ENCODE measurements at places on chromosomes 5 and 9. TPM values are rescaled to one million over a fixed set of nuclear protein-coding genes. Genes with fewer than 3 reads are reported as not detected.
A peak's percentile ranks its signal among the peaks of the same experiment; 100 is the strongest.

PRDM9 gene
- total RNA-seq, result not detected

- peak; percentile 46 for DNase-seq
These were observed at the start of gene F2R for GRCh38 chr5:76715736-76716455. TSS of gene F2R (plus strand) at chr5:76716126. CDS start at chr5:76716308, 182 bp downstream.

MRPL41 gene
- 66.9 TPM for total RNA-seq

CATSPER3 gene
- 0.11 TPM for total RNA-seq

GRCh38 chr5:132489051-132489770, 1.4 kb downstream of the IRF1 start:
- no peak for DNase-seq

- DNase-seq, result no peak
These were observed 233.7 kb upstream of the IL12B start for GRCh38 chr5:159564031-159564430.

DNA sequence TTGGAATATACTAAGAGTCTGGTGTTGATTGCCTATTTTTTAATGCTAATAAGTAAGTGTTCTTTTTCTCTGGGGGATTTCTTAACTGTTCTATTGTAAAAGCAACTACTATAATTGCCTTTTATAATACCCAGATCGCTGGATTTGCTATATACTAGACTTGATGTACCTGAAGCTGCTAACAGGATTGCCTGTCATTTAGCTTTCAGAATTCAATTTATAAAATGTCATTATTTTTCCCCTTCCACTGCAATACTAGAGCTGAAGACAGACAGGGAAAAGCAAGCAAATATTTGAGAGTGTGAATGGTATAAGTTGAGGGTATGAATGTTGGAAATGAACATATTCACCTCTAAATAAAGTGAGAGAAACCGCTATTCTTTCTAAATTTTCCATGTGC, 115.5 kb downstream of the SH3GL2 start:
- no peak for DNase-seq

MLANA gene
- not detected for total RNA-seq

OTULINL gene
- total RNA-seq, result 0.58 TPM

LCN12 gene
- total RNA-seq, result not detected

- DNase-seq, result no peak
These were observed 77.2 kb downstream of the TSPAN17 start for GRCh38 chr5:176724472-176724871.

DNA sequence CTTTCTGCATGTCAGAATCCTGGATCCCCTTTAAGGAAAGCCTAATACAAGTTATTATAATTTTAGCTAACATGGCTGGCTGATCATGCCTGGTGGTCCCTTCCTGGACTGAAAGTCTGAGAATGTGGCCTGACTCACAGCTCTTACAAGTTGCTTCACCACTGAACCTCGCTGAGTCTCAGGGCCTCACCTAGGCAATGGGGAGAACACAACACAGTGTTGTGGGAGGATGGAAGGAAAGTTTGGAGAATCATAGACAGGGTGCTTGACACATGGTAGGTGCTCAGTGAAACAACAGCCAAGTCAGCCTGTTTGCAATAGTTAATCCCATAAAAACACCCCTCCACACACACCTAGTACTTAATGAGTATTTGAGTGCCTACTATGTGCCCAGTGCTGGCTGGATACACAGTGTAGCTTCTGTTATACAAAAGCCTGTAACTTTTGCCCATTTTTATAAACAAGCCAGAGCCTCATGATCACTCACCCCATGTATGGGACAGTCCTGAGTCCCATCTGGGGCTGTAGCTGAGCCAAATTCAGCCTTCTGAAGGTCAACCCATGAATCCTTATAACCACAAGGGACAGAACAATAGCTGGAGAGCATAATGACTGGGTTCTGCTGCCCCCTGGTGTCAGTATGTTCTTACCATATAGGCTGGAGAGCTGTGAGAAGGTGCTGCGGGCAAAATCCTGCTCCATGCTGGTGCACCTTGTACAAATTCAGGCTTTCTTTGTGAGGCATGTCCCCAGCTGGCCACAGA, 3.9 kb downstream of the ACSL6 start:
- DNase-seq, result peak; percentile 75

MTAP gene
- 67.5 TPM for total RNA-seq

DIRAS2 gene
- 0.13 TPM for total RNA-seq

GRCh38 chr5:88644676-88645075, 238.3 kb downstream of the MEF2C start:
- no peak for DNase-seq

- no peak for DNase-seq
These were observed 279.6 kb downstream of the ARRDC3 start for GRCh38 chr5:91103353-91104061.

RELL2 gene
- 5.2 TPM for total RNA-seq

PNPLA7 gene
- 0.17 TPM for total RNA-seq

GRCh38 chr5:56631719-56632118, 183.6 kb upstream of the MAP3K1 start:
- DNase-seq, result no peak

GRCh38 chr5:82802954-82803353, 274.2 kb downstream of the TMEM167A start:
- no peak for DNase-seq

SSNA1 gene
- 115 TPM for total RNA-seq

CDO1 gene
- total RNA-seq, result 2.7 TPM

DNA sequence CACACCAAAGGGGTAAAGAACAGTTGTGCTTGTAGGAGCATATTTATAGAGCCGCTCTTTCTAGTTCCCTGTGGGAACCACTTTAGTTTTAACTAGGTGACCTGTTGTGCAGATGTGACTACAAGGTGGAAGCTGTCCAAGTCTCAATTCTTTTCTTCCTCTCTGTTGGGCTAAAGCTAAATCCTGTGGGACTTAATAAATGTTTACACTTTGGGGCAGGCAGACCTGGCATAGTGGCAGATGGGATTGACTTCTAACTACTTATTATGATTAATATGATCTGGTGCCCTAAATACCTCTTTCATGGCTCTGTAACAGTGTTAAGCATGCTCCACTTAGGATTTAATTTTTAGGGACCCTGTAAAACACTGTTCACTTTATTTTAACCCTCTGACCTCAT, 265.3 kb downstream of the KCTD16 start:
- no peak for DNase-seq

FOXD4L4 gene
- 0.06 TPM for total RNA-seq

CNTFR gene
- total RNA-seq, result not detected

DNA sequence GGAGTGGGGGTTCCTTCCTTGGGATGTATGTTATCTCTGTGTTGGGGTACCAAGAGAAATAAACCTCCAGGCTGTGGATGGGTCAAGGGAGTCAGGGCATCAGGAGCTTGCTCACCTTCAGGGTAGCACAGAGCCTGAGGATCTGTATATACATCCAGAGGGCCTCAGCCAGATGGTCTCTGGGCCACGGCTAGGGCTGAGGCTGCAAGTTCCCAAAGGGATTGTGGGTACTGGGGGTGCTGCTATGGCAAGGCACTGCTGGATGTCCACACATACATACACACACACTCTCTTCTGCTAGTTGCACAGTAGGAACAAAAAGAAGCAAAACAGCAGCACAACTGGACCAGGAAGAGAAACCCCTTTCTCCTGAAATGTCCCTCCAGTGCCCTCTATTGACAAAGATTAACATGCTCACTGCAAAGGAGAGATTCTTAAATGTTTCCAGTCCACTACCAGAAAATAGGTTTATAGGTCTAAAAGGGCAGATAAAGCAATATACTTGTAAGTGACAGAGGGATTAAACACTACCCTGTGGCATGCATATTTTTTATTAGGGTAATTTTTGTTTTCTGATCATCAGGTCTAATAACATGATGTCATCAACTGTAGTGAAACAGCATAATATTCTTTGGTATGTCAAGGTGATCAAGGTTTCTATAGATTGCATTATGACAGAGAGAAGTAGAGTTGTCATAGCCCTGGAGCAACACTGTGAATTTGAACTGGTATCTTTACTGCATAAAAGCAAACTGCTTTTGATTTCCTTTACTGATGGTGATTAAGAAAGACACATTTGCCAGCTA, 56.3 kb upstream of the KCNN2 start:
- no peak for DNase-seq

GRCh38 chr5:150816946-150817345, 29.4 kb upstream of the IRGM start:
- no peak for DNase-seq

PCAT7 gene
- not detected for total RNA-seq

DNA sequence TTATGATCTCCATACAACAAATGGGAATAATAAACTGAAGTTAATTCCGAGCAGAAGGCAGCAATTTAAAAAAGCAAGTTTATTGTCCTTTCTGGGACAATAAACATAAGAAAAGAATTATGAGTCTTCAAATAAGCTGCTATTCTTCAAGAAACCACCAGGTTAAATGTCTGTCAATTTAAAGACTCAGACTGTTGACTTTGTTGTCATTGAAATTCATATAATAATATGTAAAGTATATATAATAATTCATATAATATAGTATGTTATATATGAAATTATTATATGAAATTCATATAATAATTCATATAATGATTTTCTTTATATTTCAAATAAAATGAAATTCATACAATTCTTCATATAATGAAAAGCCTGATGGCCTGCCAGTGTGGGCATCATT, 497.5 kb upstream of the RGMB start:
- DNase-seq, result no peak

DOCK2 gene
- total RNA-seq, result 6.1 TPM

DNA sequence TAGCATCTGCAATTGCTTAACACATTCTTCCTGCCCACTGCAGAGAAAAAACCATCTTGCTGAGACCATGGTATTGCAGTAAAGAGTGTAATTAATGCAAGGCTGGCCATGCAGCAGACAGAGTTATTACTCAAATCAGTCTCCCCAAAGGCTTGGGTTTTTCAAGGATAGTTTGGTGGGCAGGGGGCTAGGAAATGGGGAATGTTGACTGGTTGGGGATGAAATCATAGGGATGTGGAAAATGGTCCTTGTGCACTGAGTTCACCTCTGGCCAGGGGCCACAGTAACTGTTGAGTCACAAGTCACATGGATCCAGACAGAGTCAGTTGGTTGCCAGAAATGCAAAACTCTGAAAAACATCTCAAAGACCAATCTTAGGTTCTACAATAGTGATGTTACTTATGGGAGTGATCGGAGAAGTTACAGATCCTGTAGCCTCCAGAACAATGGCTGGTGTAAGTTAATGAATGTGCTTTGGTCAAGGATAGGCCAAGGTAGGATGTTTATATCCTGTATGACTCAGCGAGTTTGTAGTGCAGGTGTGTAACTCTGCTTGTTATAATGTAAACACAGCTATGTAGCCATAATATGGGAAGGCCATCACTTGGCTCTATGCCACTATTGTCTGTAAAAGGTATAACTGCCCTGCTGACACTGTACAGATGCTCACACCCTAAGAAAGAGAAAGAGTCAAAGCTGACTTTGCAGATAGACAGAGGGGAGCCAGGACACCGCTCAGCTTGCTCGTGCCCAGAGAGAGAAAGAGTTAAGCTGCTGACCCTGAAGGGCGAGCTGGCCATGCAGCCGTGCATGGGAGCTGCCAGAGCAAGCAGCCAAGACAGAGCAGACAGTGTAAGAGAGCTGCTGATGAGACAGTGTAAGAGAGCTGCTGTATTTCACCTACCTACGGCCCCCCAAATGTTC, 27.2 kb downstream of the C9orf152 start:
- DNase-seq, result peak; percentile 49

DNA sequence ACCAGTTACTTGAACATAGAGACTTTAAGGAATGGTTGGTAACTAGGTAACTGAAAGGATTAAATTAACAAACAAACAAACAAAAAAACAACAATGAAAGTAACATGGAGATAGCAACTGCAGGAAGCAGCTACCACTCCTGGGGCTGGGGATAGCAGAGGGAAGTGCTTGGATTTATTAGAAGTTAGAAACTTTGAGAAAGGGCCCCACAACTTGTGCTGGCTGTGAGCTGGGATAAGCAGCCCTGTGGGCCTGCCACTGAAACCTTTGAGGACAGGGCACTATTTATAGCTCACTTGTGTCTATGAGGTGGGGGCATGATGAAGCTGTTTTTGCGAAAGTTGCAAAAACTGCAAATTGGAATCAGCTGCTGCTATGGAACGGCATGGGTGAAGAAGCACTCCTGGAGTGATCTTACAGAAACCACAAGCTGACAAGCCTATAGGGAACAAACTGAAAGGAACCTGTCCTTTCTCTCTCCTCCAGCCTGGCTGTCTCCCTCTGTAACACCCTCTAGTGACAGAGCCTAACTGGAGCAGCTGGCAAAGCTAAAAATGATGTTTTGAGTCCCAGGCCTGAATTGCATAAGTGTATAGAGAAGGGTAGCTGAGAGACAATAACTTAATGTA, 91.4 kb upstream of the RANBP6 start:
- peak; percentile 65 for DNase-seq

PCDHA9 gene
- not detected for total RNA-seq

- DNase-seq, result no peak
These were observed 12.2 kb downstream of the VDAC1 start for GRCh38 chr5:133992429-133993155.

- DNase-seq, result no peak
These were observed 4.9 kb downstream of the NPDC1 start for GRCh38 chr9:137041124-137041523.

DNA sequence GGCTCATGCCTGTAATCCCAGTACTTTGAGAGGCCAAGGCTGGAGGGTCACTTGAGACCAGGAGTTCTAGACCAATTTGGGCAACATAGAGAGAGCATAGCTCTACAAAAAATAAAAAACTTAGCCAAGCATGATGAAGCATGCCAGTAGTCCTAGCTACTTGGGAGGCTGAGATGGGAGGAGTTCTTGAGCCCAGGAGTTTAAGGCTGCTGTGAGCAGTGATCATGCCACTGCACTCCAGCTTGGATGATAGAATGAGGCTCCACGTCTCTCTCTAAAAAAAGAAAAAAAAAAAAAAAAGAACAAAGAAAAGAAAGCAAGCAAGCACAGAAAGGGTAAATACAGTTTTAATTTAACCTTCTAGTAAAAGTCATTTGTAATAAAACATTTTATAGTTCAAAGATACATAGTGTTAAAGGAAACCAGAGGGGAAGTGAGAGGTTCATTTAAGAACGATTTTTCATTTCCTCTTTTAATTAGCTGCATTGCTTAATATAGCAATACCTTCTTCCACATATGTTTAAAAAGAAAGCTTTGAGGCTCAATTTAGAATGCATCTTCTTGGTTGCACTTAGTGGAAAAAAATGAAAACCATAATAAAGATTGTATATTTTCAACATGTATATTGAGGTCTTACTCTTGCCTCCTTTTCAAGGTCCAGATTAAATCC, 14.9 kb downstream of the GAPT start:
- no peak for DNase-seq

DNA sequence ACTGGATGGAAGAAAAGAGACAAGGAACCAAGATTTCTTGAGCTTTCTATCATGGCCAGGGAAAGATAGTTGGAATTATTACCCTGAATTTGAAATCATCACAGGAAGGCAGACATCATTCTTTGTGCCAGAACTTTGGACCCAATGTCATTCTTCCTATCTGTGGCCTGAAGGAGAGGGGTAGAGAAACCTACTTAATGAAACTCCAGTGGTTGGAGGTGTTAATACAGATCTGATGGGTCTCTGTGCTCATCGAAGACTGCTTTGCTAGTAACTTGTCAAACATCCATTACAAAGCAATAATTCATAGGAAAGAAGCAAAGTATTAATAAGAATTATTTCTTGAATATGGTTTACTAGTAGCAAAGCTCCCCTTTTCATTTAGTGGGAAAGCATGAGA, 26.9 kb downstream of the PRLR start:
- no peak for DNase-seq

GRCh38 chr9:86655147-86655546, 292.2 kb downstream of the GAS1 start:
- DNase-seq, result peak; percentile 84
